ENCODE measurements at places on chromosomes 12 and 14.
A peak's percentile ranks its signal among the peaks of the same experiment; 100 is the strongest.

DNA sequence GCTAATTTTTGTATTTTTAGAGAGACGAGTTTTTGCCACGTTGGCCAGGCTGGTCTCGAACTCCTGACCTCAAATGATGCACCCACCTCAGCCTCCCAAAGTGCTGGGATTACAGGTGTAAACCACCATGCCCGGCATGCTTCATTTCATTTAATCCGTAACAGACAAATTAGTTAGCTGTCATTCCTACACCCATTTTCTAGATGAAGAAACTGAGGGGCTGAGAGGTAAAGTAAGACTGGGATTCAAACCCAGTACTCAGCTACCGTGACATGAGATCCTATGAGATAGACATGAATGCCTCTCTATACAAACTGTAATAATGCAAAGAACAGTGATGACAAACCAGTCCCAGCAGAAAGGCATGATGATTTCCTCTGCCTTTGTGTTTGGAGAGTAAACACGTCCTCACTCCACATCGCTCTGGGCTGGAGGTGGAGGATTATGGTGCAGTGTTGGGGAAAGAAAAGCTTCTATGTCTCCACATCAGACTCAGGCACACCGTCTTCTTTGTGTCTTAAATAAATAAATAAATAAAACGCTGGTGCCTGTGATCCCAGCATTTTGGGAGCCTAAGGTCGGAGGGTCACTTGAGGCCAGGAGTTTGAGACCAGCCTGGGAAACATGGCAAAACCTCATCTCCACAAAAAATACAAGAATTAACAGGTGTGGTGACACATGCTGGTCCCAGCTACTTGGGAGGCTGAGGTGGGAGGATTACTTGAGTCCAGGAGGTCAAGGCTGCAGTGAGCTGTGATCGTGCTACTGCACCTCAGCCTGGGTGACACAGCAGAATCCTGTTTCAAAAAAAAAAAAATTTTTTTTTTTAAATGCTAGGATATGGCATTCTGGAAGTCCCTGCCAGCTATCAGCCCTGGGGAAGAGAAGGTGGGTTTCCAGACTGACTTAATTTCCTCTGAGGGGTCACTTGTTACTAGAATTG is 10.5 kb downstream of the VSX2 start:
- DNase-seq = no peak

- no peak for DNase-seq
Observed at GRCh38 chr12:1580526-1580925, 13.9 kb downstream of the FBXL14 start.

DNA sequence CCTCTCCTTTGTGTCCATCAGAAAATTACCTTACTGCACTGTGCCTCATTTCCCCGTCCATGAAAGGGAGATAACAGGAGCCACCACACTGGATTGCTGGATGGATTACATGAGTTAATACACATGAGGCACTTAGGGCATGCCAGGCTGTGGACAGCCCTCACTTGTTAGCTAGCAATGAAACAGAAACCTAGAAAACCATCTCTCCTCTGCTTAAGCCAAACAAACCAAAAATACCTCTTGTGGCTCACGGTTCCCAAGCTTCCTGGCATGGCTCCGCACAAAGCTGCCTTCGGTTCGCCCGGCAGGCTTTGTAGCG is 660 bp upstream of the HCFC2 start:
- DNase-seq = no peak

- no peak for DNase-seq
Observed at GRCh38 chr14:103836976-103837725, 10.2 kb downstream of the PPP1R13B start.

DNA sequence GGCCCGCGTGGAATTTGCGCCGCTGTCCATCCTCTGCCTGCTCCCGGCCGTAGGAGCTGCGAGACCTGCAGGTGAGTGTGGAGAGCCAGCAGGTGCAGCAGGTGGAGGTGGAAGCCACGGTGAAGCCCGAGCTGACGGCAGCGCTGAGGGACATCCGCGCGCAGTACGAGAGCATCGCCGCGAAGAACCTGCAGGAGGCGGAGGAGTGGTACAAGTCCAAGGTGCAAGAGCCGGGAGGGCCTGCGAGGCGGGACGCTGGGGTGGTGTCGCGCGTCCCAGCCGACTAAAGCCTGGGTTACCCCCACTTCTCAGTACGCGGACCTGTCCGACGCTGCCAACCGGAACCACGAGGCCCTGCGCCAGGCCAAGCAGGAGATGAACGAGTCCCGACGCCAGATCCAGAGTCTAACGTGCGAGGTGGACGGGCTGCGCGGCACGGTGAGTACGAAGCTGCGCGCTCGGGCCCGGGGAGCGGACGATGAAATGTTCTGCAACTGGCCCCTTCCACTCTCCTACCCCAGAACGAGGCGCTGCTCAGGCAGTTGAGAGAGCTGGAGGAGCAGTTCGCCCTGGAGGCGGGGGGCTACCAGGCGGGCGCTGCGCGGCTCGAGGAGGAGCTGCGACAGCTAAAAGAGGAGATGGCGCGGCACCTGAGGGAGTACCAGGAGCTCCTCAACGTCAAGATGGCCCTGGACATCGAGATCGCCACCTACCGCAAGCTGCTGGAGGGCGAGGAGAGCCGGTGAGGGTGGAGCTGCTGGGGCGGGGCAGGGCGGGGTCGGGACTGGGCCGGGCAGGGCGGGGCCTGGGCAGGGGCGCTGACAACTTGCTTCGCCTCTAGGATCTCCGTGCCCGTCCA is 2.1 kb downstream of the PRPH start:
- no peak for DNase-seq

DNA sequence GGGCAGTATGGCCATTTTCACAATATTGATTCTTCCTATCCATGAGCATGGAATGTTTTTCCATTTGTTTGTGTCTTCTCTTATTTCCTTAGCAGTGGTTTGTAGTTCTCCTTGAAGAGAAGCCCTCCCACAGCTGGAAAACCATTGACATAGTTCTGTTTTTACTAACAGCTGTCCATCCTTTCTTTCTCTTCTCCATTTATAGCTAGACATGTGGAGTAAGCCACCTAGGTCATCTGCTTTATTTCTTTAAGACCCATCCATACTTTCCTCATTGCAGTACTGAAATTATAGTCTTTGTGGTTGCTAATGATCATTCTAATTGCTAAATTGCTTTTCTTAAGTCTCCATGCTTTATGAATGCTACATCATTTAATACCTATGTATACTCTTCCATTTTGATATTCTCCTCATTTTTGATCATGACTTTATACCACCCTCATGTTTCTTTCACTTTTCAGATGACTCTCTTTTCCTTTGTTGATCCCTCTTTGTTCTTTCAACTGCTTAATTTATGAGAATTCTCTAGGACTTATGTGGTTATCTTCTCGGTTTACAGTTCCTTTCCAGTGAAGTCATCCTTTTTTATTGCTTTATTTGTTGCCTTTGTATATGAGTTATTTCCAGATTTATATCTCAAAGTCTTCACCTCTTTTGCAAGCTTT is 114.2 kb downstream of the PCNX1 start:
- peak; percentile 93 for DNase-seq

DNA sequence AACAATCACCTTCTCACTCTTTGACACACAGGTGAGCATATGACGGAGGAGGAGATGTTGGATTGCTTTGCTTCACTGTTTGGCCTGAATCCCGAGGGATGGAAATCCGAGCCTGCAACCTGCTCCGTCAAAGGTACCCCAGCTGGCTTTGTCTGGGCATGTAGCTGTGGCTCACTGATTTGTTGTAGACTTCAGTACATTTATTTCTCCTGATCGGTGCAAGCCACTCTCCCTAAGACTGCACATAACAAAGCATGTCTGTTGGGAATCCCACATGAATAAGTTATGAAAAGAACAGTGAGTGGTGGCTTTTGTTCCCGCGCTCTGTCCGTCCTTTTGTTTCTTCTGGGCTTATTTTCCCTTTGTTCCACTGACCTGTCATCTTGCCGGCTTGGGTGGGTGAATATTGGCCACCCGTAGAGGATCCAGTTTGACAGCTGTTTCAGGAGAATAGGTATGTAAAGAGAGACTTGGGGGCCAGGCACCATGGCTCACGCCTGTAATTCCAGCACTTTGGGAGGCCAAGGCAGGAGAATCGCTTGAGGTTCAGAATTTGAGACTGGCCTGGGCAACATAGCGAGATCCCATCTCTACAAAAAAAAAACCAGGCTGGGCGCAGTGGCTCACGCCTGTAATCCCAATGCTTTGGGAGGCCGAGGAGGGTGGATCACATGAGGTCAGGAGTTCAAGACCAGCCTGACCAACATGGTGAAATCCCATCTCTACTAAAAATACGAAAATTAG is 20.0 kb upstream of the BCL7A start:
- no peak for DNase-seq

DNA sequence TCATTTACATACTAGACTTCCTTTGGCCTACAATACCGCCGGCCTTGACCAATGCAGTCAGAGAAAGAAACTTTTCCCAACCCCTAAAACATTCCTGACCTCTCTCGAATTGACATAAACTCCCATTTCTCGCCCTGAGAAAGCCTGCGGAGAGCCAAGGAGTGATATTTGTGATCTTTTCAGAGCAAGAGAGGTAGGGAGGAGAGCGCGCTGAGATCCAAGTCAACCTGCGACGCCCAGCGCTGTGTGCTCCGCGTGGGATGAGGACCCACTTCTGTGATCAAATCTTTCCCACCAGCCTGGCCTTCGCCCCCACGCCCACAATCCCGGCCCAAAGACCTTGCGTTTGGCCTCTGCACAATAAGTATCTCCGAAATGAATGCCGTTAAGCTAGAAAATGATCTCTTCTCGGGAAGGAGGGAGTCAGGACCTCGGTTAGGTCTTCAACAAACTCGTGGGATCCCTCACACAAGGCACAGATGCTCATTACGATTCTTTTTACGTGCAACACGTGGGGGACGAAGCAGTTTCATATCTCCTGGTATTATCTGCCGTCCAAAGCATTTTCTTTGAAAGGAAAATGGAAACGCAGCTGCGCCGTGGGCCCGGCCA is 6.3 kb upstream of the NPAS3 start:
- DNase-seq = no peak

DNA sequence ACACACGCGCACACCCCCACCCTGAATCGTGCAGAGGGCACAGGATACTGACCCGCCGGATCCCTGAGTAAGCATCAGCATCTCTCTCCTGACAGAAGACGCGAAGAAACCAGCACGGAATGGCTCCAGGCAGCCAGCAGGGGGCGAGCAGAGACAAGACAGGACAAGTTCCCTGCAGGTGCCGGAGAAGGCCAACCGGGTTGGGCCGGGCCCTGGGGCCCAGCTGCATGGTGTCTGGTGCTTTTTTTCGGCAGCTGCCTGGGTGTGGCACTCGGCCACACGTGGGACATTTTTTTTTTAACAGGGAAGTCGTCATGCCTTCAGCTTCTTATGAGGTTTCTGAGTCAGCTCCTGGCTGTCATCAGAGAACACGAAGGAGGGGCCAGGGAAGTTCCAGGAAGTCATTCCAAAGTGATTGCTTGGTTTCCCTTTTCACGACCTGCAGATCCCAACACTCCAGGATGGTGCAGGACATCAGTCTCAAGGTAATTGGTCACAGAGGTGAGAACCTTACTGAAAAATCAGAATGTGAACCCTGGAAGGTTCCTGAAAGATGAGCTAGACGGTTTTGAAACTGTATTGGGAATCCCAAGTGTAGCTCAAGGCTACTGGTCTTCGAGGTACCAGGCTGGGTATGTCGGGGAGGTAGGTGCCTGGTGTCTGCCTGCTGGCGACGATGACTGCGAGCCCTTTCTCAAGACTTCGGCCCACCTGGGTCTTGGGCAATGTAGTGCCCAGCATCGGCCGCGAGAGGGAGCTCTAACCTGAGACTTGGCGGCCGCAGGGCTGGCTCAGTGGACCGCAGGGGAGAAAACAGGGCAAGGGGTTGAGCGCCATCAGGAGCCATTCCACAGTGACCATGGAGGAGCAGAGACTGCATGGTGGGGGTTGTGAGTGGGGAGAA is 190.8 kb upstream of the PRMT8 start:
- DNase-seq = peak; percentile 97

- no peak for DNase-seq
Observed at GRCh38 chr14:62003701-62004100, 241.5 kb downstream of the SNAPC1 start.

GRCh38 chr14:96581026-96581425 is 78.8 kb downstream of the PAPOLA start:
- no peak for DNase-seq

GRCh38 chr12:111455448-111456320 is 50.0 kb downstream of the SH2B3 start:
- DNase-seq = peak; percentile 67

- no peak for DNase-seq
Observed at GRCh38 chr12:131164096-131164872, 210.6 kb downstream of the ADGRD1 start.

- DNase-seq = no peak
Observed at GRCh38 chr14:72801836-72802587, 91.9 kb downstream of the DPF3 start.

- peak; percentile 59 for DNase-seq
Observed at GRCh38 chr14:31419967-31420318, 407 bp downstream of the HEATR5A start.

DNA sequence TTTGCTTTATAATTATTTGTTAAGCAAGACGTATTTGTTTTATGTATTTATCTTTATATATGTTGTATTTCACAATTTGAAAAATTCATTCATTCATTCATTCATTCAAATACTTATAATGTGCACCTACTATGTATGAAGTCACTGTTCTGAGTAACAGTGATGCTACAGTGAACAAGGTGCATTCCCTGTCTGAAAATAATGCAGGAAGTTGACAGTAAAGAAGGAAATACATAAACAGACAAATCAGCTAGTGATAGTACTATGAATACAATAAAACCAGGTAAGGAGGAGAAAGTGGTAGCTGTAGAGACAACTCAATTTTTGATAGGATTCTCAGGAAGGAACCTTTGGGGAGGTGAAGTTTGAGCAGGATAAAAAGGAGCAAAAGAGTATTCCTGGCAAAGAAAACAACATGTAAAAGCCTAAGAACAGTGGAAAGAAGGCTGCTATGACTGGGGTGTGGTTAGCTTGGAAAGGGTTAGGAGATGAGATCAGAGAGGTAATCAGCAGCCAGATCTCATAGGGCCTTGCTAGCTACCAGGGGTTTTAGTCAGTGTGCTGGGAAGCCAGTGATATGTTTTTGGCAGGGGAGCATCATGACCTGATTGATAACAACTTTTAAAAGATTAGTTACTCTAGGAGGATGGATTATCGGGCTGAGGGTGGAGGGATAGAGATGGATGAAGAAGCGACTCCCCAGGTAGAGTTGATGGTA is 17.4 kb downstream of the BICDL1 start:
- no peak for DNase-seq
